Fibroblast of lung (primary cell): ENCODE measurements at places on chromosomes 2 and 18. TPM values are rescaled to one million over a fixed set of nuclear protein-coding genes. Genes with fewer than 3 reads are reported as not detected.

ST8SIA3 gene
- not detected in 2 replicates for total RNA-seq

CCDC141 gene
- under 0.01 and 0.17 TPM in 2 replicates for total RNA-seq

TLX2 gene
- total RNA-seq: under 0.01 TPM in 1 of 2 replicates, not detected in the other

MC5R gene
- not detected in 2 replicates for total RNA-seq

MERTK gene
- 1.8 and 6.6 TPM in 2 replicates for total RNA-seq

DNA sequence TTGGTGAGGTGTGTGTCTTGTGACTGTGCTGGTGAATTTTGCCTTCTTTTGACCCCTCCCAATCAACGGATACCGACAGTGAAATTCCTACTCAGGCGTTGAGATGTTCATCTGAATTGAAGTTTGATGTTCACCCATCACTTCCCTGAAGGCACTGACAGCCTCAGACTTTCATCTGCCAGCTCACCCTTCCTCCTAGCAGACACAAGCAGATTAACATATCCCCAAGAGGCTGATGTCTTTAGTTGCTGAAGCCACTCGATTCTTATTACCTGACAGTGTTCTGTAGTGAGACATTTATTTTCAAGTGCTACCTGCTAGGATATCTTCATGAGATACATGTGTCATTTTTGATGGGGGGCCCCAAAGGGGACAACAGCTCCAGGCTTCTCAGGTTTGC lies 1330.1 kb upstream of the PIK3C3 start:
- H3K36me3 ChIP-seq: no peaks in the 10 kb centered on the region
- no peaks in the 10 kb centered on the region for H3K27me3 ChIP-seq
- no peaks in the 10 kb centered on the region for H3K4me1 ChIP-seq
- no peak overlapping the region for H3K4me3 ChIP-seq
- no peak for DNase-seq

DNA sequence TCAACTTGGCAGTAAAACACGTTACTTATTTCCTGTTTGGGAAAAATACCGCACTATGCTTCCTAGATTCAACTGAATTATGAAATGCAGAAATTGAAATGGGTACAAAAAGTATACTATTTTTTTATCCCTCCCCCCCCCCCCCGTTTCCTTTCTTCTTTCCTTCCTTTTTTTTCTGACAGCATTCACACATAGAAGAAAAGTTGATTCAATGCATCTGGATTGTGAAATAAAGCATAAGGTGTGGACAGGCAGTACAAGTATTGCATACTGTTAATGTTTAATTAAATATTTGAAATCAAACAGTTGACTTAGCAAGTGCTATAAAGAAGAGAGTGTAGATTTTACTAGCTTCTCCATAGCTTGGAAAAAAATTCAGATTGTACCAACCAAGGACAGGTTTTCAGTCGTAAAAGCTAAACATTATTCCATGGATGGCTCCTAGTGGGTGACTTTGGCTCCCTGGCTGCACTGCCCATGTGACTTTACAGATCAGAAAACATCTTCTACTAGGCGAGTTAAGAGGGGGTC lies 21.6 kb upstream of the AGFG1 start:
- H3K4me3 ChIP-seq: no peak overlapping the region
- H3K27me3 ChIP-seq: no peaks in the 10 kb centered on the region
- DNase-seq: no peak
- no peaks in the 10 kb centered on the region for H3K36me3 ChIP-seq
- no peak overlapping the region for H3K27ac ChIP-seq

DNA sequence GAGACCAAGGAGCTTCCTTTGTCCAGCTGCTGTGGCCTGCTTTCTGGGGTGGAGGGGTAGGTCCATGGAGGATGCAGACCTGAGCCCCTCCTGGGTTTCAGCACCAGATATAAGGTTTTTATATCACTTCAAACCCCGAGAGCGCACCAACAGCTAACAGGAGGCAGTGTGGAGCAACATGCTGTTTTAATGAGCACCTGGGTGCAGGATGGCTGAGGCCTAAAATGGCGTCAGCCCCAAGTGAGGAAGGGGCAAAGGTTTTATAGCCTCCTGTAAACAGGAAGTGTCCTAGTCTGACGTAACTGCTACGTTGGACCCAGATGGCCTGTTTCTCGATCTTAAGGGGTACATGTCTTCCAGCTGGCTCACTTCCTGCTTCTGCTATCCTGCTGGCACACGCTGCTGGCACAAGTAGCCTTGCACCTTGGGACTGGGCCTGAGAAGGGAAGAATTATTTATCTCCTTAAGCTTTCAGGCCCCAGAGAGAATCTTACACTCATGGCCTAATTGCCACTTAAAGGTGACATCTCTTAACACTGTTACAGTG lies 11.4 kb upstream of the REG1B start:
- DNase-seq: no peak
- H3K27me3 ChIP-seq: no peaks in the 10 kb centered on the region
- no peaks in the 10 kb centered on the region for H3K36me3 ChIP-seq
- no peak overlapping the region for H3K4me3 ChIP-seq
- no peak overlapping the region for H3K27ac ChIP-seq
- no peaks in the 10 kb centered on the region for H3K4me1 ChIP-seq

DNA sequence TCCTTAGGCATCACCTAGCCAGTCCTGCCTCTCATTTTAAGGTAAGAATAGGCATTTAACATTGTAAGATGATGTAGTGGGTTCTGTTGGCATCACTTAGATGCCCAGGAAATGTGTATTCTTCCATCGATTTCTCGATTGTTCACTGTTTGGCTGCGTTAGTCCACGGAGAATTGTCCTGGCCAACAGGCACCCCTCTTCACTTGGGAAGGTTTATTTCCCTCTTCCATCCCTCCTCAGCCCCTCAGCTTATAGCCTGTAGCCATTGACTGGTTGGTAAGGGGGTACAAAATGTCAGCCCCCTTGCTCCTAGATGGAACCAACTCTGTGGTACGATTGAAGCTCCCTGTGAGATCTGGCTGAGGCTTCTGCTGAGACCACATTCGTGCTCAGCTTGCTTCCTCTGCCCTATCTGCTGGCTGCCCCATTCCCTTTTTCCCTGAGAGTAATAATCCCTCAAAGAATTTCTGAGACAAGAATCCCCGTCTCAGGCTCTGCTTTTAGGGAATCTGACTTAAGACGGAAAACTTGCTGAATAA lies 43.4 kb downstream of the PLEKHA3 start:
- H3K27ac ChIP-seq: peak overlapping the region; percentile 79
- H3K27me3 ChIP-seq: no peaks in the 10 kb centered on the region
- no peaks in the 10 kb centered on the region for H3K4me1 ChIP-seq
- peak overlapping the region; percentile 86 for H3K4me3 ChIP-seq

GRCh38 chr18:35027206-35027605 lies 14.0 kb upstream of the MAPRE2 start:
- H3K27me3 ChIP-seq: no peaks in the 10 kb centered on the region
- no peak for DNase-seq
- H3K4me3 ChIP-seq: no peak overlapping the region
- no peaks in the 10 kb centered on the region for H3K36me3 ChIP-seq

GRCh38 chr2:158903711-158904405 lies 64.6 kb upstream of the TANC1 start:
- H3K36me3 ChIP-seq: no peaks in the 10 kb centered on the region
- H3K27ac ChIP-seq: no peak overlapping the region
- no peak for DNase-seq
- H3K4me3 ChIP-seq: no peak overlapping the region

DNA sequence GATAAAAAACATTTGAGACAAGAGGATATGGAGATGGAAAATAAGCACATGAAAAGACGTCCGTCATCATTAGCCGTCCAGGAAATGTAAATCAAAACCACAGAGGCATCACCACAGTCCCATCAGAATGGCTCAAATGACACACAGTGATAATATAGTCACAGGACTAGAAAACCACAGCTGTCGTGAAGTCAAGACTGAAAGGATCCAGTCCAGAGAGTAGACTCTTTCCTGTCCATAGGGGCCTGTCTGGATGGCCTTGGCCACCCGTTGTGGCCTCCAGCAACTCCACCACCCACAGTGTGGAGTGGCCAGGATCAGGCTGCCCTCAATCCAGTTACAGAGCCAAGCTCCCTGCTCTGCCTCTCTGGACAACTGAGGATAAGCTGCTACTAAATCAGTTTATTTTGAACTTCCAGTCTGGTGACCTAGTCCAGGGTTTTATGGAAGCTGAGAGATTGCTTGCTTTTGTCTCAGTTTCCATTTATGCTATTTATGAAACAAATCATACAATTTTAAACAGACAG lies 60.4 kb downstream of the RHOB start:
- no peaks in the 10 kb centered on the region for H3K27me3 ChIP-seq
- no peaks in the 10 kb centered on the region for H3K36me3 ChIP-seq
- DNase-seq: peak; percentile 35
- H3K4me1 ChIP-seq: peaks cover 7% of the 10 kb centered on the region
- H3K4me3 ChIP-seq: no peak overlapping the region
- H3K27ac ChIP-seq: no peak overlapping the region

- no peak overlapping the region for H3K27ac ChIP-seq
- no peak for DNase-seq
- H3K36me3 ChIP-seq: no peaks in the 10 kb centered on the region
- H3K4me1 ChIP-seq: peaks cover 19% of the 10 kb centered on the region
These were observed 6.3 kb downstream of the SDC1 start for GRCh38 chr2:20218331-20219320.

DNA sequence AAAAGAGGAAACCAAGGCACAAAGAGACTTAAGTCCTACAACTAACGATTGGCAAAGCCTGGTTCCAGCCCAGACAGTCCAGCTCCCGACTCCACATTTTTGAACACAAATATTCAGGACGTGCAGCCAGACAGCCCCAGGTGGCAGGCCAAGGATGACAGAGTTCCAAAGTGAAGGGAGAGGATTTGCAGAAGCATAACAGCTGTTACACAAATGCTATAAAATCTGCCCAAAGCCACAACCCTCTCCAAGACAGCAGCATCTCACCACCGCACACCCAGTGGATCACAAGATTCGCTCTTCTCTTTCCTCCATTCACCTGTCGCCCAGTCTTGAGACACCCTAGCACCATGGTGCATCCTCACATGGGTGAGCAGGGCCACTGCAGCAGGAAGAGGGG lies 227.1 kb upstream of the ID2 start:
- H3K27me3 ChIP-seq: no peaks in the 10 kb centered on the region
- no peak overlapping the region for H3K27ac ChIP-seq
- no peak for DNase-seq
- no peak overlapping the region for H3K4me3 ChIP-seq

DNA sequence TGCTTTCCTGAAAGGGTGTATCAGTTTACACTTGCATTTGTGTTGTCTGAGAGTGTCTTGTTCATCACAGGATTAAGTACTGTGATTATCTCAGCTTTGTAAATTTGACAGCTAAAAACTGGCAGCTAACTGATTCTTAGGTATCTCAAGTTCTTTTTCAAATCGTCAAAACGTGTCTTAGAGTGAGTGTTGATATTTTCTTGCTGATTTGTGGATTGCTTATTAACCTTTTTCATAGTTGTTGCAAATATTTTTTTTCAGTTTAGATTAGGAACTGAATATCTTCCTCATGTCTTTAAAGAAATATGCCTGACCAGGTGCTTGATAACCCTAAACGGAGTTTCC lies 41.9 kb downstream of the LRRFIP1 start:
- H3K27me3 ChIP-seq: no peaks in the 10 kb centered on the region
- DNase-seq: no peak
- peaks cover 19% of the 10 kb centered on the region for H3K4me1 ChIP-seq
- H3K4me3 ChIP-seq: no peak overlapping the region
- H3K27ac ChIP-seq: peak overlapping the region; percentile 88
